Neural crest cell (in vitro differentiated cells): ENCODE measurements at places on chromosomes 13 and 19. TPM values are rescaled to one million over a fixed set of nuclear protein-coding genes. Genes with fewer than 3 reads are reported as not detected.
A peak's percentile ranks its signal among the peaks of the same experiment; 100 is the strongest.

The CCNA1 gene
- total RNA-seq: 0.25 and 0.26 TPM in 2 replicates

The SIAH3 gene
- total RNA-seq: 0.36 and 0.42 TPM in 2 replicates

The TMC4 gene
- total RNA-seq: 0.28 TPM in 1 of 2 replicates, not detected in the other

The CELF5 gene
- total RNA-seq: 2.3 and 3.0 TPM in 2 replicates

The TMEM143 gene
- 6.8 and 8.4 TPM in 2 replicates for total RNA-seq

The TSSK6 gene
- 2.7 and 2.9 TPM in 2 replicates for total RNA-seq

The ZNF701 gene
- total RNA-seq: 17.3 and 18.7 TPM in 2 replicates

The BRSK1 gene
- total RNA-seq: 50.0 and 50.7 TPM in 2 replicates

DNA sequence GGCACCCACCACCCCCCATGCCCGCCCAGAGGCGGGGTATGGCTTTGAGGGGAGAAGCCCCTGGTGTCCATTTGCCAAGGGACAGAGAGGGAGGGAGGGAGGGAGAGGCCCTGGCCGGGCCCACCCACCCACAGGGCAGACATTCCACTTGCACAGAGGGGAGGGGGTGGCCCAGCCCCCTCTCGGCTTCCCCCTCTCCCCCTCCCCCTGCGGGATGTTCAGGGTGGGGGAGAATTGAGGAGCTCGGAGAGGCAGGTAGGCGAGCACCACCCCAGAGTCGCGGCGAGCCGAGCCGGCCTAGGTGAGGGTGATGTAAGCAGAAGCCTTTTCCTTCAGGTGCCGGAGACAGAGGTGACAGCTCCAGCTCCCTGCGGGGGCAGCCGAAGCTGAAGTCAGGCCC is 12.3 kb downstream of the DPF1 start:
- DNase-seq: no peak
- H3K4me1 ChIP-seq: peaks cover 29% of the 10 kb centered on the region
- no peak overlapping the region for H3K4me3 ChIP-seq

- H3K36me3 ChIP-seq: no peaks in the 10 kb centered on the region
- no peak overlapping the region for H3K4me3 ChIP-seq
- DNase-seq: no peak
- peaks cover 33% of the 10 kb centered on the region for H3K4me1 ChIP-seq
- H3K27ac ChIP-seq: peak overlapping the region; percentile 37
- H3K27me3 ChIP-seq: no peaks in the 10 kb centered on the region
Observed at GRCh38 chr19:17499648-17500446, 11.6 kb upstream of the PGLS start.

GRCh38 chr13:70864731-70865130 is 756.5 kb upstream of the KLHL1 start:
- H3K27ac ChIP-seq: no peak overlapping the region
- H3K4me1 ChIP-seq: peaks cover 4% of the 10 kb centered on the region
- no peaks in the 10 kb centered on the region for H3K27me3 ChIP-seq
- peaks cover 4% of the 10 kb centered on the region for H3K36me3 ChIP-seq
- no peak overlapping the region for H3K4me3 ChIP-seq

DNA sequence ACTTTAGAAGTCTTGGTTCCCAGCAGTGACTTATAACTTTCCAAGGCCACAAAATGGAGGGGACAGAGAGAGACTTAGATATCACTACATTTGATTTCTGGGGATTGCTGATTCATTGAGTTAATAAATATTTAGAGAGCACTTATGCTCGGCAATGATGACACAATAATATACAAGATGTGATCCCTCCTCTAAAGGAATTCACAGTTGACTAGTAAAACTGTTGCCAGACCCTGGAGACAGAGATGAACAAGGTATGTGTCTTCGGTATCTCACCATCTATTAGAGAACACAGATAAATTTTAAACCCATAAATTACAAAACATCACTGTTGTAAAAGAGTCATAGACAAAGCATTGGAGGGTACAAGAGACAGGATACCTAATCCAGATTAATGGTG is 437.5 kb downstream of the FOXO1 start:
- peaks cover 7% of the 10 kb centered on the region for H3K4me1 ChIP-seq
- no peaks in the 10 kb centered on the region for H3K36me3 ChIP-seq
- no peaks in the 10 kb centered on the region for H3K27me3 ChIP-seq
- no peak overlapping the region for H3K4me3 ChIP-seq

DNA sequence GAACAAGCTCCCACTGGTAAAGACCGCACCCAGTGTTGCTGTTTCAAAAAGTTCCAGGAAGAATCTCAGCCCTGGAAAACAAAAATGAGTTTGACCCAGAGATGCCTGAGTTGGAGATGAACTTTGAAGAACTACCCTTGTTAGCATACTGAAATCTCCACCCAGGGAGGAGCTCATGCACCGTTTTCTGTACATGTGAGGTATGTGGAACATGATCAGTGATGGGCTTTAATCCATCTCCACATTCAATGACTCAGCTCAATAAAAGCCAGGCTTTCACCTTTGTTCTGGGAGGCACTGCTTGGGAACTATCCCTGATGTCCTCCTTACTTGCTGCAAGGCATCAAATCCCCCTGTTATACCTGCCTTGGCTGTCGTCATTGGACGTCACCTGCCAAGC is 279.9 kb downstream of the UQCRFS1 start:
- H3K36me3 ChIP-seq: no peaks in the 10 kb centered on the region
- H3K4me3 ChIP-seq: no peak overlapping the region

- H3K27ac ChIP-seq: no peak overlapping the region
- H3K4me3 ChIP-seq: no peak overlapping the region
- DNase-seq: no peak
Observed at GRCh38 chr19:48817585-48818124, 6.8 kb upstream of the BCAT2 start.

DNA sequence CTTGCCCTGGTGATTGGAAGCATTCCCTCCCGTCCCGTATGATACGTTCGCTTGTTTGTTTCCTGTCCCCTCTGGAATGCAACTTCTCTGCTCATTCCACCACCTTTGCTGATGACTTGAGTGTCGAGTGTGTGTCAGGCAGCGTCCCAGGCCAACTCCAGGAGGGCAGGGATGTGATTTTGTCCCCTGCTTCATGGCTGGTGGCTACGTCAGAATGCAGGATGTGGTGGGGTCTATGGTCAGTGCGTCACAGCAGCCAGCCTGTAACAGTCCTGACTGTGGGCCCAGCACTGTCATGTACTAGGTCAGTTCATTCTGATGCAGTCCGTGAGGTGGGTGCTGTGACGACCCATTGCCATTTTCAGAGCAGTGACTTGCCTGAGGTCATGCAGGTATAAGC is 16.2 kb downstream of the BRSK1 start:
- H3K4me1 ChIP-seq: peaks cover 15% of the 10 kb centered on the region
- no peak for DNase-seq
- peaks cover 3% of the 10 kb centered on the region for H3K36me3 ChIP-seq
- peak overlapping the region; percentile 33 for H3K4me3 ChIP-seq
- no peaks in the 10 kb centered on the region for H3K27me3 ChIP-seq

GRCh38 chr19:1311543-1312091 is 25.9 kb downstream of the EFNA2 start:
- H3K36me3 ChIP-seq: no peaks in the 10 kb centered on the region
- H3K27me3 ChIP-seq: peaks cover 12% of the 10 kb centered on the region
- no peaks in the 10 kb centered on the region for H3K4me1 ChIP-seq
- no peak overlapping the region for H3K4me3 ChIP-seq
- no peak overlapping the region for H3K27ac ChIP-seq
- DNase-seq: no peak

DNA sequence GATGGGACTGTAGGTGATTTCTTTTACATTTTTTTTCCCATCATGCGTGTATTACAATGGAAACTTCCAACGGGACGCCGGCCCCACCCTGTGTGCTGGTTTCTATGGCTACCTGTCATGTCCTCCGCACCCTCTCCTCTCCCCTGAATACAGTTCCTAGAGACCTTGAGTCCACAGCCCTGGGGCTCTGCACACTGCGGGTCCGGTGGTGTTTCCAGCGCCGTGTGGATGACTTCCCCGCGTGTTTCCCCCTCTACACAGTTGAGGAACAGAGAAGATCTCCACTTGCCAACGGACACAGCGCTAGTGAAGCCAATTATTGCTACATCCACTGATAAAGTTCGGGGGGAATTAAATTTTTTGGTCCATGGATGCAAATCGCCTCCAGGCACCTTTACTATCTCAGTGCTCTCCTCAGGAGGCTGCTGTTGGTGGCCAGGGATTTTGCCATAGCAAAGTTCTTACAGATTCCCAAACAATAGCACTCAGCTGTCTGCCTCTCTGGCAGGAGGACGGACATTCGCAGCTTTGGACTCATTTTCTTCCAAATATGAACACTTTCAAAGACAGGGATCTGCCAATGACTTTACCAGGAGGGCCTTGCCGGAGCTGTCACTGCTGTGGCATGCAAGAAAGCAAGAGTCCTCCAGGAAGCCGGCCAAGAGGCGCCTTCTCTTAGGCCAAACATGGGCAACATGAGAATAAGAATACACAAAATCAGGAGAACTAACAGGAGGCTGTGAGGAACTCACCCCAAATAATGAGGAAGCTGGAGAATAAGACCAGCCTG is 39.3 kb upstream of the GAS6 start:
- H3K4me1 ChIP-seq: no peaks in the 10 kb centered on the region
- no peak overlapping the region for H3K4me3 ChIP-seq
- no peak for DNase-seq
- no peaks in the 10 kb centered on the region for H3K36me3 ChIP-seq
- no peak overlapping the region for H3K27ac ChIP-seq
- H3K27me3 ChIP-seq: peaks cover 3% of the 10 kb centered on the region

DNA sequence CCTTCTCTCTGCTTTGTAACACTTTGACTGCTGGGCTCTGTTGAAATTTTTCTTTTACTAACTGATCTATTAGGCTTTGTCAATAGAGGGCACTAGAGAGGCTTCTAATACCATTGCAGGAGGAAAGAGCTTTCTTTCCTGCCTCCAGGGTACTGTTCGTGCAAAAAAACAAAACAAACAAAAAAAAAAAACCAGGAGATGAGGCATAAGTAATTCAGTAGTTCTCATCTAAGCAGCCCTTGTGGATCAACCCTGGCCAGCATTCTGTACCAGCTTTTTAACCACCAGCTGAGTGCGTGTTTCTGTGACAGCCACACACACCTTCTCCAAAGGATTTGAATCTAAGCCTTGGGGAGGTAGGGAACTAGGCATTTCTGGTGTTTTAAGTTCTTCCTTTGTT is 1707.6 kb upstream of the SLC10A2 start:
- peaks cover 18% of the 10 kb centered on the region for H3K4me1 ChIP-seq
- H3K27ac ChIP-seq: no peak overlapping the region
- H3K36me3 ChIP-seq: no peaks in the 10 kb centered on the region
- no peaks in the 10 kb centered on the region for H3K27me3 ChIP-seq
- no peak for DNase-seq
- H3K4me3 ChIP-seq: no peak overlapping the region

DNA sequence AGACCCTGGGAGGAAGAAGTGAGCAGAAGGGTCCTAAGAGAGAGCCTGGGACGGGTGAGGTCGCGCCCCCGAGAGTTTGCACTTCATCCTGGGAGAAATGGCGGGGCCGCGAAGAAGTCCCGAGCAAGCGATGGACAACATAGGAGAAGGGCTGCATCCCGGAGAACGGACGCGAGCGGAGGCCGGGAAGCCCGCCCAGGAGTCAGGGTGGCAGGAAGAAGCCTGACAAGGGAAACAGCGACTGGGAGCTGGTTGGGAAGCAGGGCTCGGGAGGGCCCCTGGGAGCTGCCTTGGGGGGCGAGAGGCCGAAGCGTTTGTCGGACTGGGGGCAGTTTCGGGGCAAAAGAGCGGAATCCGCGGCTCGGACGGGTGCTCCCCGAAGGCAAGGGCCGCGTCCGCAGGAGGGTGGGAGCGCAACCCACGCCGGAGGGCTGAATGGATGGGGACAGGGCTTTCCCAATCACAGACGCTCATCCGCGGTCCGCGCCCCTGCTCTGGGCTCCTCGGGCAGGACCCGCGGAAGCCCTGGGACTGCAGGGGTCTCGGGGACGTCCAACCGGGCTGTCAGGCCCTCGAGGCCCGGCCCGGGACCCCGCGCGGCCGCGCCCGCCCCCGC is 469 bp downstream of the ABHD17A start:
- H3K27me3 ChIP-seq: no peaks in the 10 kb centered on the region
- peaks cover 33% of the 10 kb centered on the region for H3K4me1 ChIP-seq
- DNase-seq: no peak
- H3K27ac ChIP-seq: peak overlapping the region; percentile 95
- no peaks in the 10 kb centered on the region for H3K36me3 ChIP-seq
- peak overlapping the region; percentile 97 for H3K4me3 ChIP-seq

DNA sequence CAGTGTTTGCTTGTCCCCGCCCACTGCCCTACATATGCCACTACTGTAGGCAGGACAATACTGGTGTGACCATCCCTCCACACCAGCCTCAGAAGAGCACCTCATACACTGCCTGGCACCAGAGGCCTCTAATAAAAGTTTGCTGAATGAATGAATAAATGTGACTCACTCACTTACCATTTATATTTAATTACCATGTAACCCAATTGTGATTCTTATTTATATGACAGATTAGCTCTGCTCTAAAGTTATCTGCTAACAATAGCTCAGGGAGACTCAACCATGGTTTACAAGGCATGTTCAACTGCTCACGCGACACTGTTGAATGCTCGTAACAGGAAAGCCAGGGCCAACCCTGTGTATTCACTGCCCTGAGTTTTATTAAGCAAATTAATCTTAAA is 66.0 kb upstream of the DOCK9 start:
- H3K27ac ChIP-seq: no peak overlapping the region
- H3K4me1 ChIP-seq: no peaks in the 10 kb centered on the region
- no peaks in the 10 kb centered on the region for H3K27me3 ChIP-seq
- no peaks in the 10 kb centered on the region for H3K36me3 ChIP-seq

DNA sequence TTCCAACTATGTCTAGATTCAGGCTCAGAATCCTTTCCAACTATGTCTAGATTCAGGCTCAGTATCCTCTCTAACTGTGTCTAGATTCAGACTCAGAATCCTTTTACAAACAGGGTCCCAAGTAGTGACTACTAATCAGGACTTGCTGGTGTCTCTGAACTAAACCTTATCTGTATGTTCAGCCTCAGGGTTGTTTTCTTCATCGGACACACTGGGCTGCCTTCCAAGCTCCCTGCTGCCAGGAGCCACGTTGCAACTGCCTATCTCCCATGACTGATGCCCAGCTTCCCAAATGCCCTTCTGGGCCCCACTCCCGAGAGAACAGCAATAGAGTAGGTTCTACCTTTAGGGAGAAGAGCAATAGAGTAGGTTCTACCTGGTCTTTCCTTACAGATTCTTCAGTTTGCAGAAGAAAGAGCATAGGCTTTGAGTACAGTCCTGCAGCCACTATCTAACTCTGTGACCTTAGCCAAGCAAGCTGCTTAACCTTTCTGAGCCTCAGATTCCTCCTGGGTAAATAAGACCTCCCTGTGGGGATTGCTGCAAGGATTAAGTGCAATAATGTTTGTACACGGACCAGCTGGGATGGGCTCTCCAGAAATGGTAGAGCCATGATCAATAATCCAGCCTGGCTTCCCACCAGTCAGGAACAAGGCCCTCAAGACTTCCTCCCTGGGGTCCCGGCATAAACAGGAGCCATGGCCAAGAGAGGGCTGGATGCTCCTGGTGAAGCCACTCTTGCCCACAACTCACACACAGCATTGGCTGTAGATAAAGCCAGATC is 61.5 kb downstream of the ZIC5 start:
- peaks cover 44% of the 10 kb centered on the region for H3K27me3 ChIP-seq
- DNase-seq: no peak
- H3K36me3 ChIP-seq: no peaks in the 10 kb centered on the region
- H3K4me1 ChIP-seq: peaks cover 8% of the 10 kb centered on the region
- no peak overlapping the region for H3K4me3 ChIP-seq
- no peak overlapping the region for H3K27ac ChIP-seq
